Activated T-helper 1 cell treated with anti-CD3 and anti-CD28 coated beads, Interleukin-2, amount 50 U/mL, for 16 hours (primary cell): ENCODE measurements at places on chromosomes 5 and 9.

- DNase-seq = no peak
These were observed 155.6 kb upstream of the RASEF start for GRCh38 chr9:83218411-83219090.

DNA sequence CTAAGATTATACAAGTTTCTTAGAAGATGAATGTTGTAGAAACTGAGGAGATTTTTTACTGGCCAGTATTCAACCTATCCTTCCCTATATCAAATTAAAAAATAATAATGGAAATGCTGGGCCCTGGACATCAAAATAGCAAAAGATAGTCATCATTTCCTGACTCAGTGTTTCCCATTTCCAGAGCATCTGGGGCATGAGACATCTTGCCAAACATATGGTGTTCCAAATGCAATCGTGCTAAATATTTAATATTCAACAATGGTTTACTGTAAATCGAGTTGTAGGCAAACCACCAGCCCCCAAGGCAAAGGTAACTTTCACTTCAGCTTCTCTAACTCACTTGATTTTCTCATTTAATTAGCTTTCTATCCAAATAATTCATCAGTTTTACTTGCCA, 152.9 kb downstream of the FRMD3 start:
- DNase-seq = no peak

- DNase-seq = no peak
These were observed 253.0 kb downstream of the MARCHF11 start for GRCh38 chr5:15926586-15926985.

DNA sequence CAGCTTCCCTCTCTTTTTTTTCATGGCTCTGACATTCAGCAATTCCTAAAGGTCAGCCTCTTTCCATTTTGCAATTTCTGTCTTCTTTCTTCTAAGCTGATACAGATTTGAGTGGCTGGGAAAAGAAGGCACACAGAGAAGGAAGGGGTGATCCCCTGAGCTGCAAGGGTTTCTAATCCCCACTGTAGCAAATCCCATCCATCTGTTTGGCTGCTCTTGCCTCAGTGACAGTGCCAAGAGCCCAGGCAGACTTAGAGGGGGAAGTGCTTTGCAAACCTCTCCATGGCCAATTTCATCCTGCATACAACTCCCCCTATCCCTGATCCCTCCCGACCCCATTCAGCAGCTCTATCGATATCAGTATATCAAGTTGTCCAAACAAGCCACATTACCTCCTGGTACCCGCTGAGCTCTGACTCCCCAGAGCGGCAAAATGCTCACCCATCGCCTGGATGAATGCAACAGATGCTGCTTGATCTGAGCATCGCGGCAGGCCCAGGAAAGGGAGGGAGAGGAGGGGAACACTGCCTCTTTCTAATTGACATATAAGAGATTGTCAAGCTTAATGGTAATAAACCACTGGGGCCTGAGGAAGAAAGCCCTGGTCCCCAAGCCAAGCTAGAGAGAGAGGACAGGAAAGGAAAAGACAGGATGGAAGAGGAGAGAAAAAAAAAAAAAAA, 268.9 kb downstream of the ASTN2 start:
- DNase-seq = no peak

GRCh38 chr9:13508086-13508485, 228.6 kb upstream of the MPDZ start:
- no peak for DNase-seq

- DNase-seq = no peak
These were observed 51.3 kb downstream of the CRB2 start for GRCh38 chr9:123407217-123407851.

DNA sequence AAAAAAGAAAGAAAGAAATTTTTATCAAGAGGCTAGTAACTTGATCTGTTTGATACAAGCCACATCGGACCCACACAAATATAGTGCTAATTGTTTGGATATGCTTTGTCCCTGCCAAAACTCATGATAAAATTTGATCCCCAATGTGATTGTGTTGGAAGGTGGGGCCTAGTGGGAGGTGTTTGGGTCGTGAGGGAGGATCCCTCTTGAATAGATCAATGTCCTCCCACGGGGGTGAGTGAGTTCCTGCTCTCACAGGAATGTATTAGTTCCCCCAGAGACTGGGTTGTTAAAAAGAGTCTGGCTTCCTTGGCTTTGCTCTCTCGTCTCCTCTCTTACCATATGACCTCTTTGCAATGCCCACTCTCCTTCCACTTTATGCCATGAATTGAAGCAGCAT, 80.6 kb upstream of the CPLX2 start:
- DNase-seq = no peak

GRCh38 chr9:99259231-99259918, 37.3 kb downstream of the SEC61B start:
- DNase-seq = no peak

DNA sequence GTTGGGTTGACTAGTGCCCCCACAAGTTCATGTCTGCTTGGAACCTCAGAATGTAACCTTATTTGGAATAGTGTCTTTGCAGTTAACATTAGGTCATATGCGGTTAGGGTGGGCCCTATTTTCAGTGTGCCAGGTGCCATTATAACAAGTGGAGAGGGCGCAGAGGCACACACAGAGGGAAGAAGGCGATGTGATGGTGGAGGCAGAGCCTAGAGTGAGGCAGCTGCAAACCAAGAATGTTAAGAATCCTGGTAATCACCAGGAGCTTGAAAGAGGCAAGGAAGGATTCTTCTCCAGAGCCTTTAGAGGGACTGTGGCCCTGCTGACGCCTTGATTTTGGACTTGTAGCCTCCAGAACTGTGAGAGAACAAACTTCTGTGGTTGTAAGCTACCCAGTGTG, 10.9 kb downstream of the GPR107 start:
- no peak for DNase-seq

- no peak for DNase-seq
These were observed 30.1 kb downstream of the SLIT3 start for GRCh38 chr5:169270827-169271226.

- DNase-seq = no peak
These were observed 3.4 kb downstream of the NOTCH1 start for GRCh38 chr9:136542241-136543040.

GRCh38 chr5:16234598-16234997, 55.0 kb upstream of the MARCHF11 start:
- no peak for DNase-seq

DNA sequence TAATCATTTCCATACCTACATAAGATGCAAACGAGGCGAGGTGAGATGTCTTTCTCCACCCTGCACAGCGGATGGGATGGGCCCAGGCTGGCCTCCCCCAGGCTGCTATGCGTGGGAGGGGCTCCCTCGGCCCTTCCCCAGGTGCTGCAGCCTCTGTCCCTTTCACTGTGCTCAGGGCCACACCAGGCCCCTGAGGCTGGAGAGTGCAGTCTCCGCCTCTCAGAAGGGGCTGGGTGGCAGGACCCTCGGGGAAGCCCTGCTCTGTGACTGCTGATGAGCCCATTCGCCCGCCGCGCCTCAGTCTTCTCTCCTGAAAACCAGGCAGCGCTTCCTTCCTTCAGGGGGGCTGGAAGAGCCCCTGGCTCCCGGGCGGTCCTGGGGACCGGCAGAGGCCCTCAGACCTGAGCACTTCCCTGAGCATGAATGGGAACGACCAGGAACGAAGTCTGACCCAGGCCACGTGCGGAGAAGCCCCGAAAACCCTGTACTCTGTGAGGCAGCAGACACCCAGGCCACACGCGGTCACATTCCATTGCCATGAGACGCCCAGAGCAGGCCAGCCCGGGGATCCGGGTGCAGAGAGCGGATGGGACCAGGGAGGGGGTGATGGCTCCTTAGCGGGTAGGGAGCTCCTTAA, 21.9 kb upstream of the NOTCH1 start:
- no peak for DNase-seq

GRCh38 chr9:79719021-79719420, 147.3 kb downstream of the TLE4 start:
- no peak for DNase-seq

DNA sequence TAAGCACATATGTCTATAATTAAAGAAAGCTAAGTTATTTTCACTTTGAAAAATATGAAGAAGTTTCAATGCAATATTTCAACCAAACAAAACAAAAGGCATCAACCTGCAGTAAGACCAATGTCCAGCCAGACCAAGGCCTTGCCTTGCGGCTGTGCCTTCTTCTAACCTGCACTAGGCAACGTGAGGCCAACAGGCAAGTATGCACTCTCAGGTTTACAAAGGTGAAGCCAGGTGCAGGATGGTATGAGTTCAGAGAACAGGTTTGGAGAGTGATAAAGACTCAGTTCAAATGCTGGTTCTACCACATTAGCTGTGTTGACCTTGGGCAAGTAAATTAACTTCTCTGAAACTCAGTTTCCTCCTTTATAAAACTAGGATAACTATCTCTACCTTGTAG, 79.3 kb downstream of the KLHL3 start:
- no peak for DNase-seq
